Karpas-422 (cell line): ENCODE measurements at places on chromosomes 11 and 22.

DNA sequence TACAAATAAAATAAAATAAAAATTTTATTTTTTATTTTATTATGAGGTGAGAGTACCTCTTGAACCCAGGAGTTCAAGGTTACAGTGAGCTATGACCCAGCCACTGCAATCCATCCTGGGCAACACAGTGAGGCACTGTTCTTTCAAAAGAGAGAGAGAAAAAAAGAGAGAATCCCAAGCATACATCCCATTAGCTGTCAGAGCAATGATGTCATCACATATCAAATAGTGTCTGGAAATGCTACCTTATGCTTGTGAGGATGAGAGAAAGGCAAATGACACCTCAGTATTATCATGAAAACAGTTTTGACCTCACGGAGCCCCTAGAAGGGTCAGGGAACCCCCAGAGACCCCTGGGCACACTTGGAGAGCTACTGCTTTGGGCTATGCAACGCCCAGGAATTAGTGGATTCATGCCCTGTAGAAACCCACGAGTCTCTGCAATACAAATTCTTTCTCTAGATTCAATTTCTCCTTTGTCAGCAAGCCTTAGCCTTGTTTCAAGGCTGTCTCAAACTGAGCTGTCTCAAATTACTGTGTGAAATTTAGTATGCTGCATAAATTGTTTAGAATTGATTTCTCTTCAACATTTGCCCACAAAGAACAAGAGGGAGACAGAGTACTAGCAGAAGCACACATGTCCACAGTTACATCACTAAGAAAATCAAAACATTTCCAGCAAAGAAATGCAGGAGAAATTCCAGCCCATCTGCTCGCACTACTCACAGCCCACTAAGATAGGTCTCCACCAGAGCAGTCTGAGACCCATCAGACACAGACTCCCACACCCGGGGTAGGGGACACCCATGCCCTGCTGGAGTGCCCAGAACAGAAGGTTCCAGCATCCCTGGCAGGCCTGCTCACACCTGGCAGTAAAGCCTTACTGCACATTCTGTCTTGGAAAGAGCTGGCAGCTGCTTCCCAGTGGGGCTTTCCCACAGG, 18.1 kb downstream of the DGCR2 start:
- no peak for DNase-seq

GRCh38 chr11:115267871-115268270, 236.3 kb downstream of the CADM1 start:
- no peak for DNase-seq

DNA sequence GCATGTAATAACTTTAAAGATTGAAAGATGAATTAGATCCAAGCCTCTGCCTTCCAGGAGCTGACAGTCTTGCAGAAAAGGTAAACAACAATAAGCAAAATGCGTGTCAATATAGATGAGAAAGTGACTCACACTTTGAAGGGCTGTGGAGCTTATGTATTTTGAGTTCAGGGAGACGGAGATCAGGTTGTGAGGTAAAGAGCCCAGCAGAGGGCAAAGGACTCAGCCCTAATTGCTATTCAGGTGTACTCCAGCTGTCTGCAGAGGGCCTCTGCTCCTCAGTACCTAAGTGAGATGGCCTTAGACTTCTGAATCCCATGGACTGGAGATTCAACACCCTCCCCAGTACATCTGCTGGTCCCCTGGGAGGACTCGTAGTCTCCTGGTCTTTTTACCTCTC, 22.9 kb upstream of the CTR9 start:
- no peak for DNase-seq

DNA sequence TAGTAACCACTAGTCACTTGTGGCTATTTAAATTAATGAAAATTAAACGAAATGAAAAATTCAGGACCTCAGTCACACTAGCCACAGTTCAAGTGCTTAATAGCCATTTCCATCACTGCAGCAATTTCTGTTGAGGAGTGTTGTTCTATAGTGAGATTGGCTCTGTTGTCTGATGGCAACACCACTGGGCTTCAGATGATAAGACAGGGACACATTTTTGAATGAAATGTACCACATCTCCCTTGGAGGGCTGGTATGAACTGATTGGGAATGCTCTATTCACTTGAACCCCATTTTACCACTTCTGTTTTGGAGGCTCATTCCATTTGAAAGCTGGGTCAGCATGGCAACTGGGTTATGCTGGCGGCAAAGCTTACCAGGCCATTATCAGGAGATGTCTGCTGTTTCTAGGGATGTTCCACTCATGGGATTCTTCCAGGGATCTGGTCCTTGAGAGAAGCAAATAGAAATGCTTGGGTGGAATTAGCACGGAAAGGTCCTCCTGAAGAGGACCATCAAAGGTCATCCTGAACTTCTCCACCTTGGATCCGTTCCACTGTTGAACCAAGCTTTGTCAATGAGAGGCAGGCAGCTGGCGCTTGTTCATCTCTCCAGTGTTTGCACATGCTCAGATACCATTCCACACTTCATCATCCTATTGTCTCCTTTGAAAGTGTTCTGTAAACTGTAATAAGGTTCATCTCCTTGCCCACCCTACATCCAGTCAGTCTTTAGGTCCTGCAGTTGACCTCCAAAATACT, 7.6 kb downstream of the AMOTL1 start:
- DNase-seq, result no peak

- DNase-seq, result no peak
Measured at GRCh38 chr11:117456027-117456720, 128.5 kb downstream of the CEP164 start.

DNA sequence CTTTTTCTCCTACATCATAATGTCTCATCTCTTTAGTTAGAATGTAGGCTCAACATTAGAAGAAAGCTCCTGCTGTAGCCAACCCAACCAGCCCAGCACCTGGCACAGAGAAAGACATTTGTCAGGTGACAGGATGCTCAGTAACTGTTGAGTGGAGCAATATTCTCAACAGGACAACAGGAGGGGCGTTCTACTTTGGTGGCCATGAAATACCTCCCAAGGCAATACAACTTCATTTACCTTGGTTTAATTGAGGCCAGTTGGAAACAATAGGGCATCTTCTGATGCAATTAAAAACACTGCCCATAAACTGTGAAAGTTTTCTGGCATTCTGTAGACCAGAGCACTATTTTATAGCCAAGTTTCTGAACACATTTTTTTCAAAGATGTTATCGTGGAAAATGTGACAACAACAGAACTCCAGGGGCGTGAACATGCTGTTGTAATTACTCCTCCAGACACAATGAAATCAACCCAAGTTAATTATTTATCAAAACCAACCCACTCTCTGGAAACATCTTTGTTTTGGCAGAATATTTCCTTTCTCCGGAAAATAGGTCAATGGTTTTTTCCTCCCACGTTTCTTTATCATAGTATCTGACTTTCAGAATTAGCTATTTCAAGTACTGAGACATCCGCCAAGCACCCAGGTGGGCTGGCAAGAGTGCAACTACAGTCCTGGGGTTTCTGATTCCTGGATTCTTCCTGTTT, 538.1 kb downstream of the SOX6 start:
- no peak for DNase-seq

- DNase-seq, result peak; percentile 85
Measured at GRCh38 chr11:70467201-70468085, 69.1 kb downstream of the CTTN start.

DNA sequence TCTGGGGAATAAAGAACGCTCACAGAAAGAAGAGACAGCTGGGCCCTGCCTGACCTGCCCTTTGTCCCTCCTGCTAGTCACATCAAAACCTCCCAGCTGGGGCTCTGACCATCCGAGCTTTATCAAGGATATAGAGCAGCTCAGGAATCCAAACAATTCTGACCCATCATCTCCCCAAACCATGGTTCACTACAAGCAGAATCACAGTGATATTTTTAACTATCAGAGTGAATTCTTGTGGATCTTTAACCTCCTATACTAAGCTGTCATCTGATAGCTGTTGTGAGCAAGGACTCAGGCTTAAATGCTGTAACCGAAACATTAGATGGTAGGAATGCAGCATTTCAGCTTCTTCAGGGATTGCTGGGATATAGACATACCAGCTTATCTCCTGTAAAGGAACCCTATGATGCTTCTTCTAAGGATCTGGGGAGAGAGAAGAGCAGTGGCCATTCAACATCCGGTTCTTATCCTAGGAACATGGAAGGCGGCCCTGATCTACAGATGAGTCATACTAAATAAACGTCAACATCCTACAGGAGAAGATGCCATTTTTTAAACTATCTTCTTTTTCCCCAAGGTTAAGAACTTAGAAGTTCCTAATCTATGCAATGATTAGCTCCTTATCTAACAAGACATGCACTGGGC, 84.7 kb upstream of the AKIP1 start:
- DNase-seq, result no peak

DNA sequence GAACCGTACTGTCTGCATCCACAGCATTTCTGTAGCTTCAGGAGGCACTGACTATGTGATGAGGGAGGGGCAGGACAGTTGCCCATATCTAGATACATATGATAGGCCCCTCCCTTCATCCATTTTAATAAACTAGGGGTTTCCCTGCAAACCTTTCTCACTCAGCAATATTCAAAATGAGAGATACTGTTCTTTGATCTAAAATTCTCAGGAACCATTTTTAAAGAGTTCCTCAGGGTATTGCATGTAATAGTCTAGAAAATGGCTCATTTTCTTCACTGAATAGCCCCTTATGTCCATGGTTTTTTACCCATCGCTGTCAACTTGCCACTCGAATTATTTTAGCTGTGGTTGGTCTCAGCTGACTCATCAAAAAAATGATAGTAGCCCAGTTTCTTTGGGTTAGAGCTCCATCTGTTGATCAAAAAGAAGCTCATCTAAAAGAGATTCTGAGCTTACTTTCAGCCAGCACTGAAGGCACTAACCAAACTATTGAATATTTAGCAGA, 37.0 kb upstream of the DNAJB7 start:
- DNase-seq, result peak; percentile 89

- DNase-seq, result no peak
Measured at GRCh38 chr22:44309647-44310046, 3.1 kb downstream of the SHISAL1 start.

DNA sequence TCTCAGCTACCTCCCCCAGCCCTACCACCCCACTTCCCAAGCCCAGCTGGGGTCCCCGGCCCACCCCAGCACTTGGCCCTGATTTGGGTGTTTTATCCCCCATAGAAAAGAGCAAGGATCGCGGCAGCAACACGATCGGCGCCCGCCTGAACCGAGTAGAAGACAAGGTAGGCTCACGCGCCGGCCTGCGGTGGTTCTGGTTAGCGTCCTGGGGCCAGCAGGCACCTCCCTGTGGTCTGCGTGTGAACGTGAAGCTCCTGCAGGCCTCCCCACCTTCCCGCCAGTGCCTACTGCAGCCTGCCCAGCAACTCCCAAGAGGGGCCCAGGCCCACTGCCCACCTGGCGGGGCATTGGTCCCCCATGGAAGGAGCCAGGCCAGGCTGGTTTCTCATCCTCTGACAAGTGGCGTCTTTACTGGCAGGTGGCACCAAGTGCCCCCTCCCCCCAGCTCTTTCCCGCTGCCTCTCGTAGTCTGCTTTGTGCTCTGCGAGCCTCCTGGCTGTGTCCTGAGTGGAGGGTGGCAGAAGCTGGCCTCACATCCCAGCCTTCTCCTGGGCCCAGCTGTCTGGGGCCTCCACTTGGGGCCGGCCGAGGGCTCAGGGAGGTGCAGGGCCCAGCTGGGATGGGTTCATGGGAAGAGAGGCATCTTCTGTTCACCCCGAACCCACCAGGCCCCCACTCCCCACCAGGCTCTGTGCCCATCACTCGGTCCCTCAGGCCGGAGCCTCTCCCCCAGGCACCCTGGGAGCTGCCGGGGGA, 78.3 kb upstream of the KCNQ1OT1 start:
- DNase-seq, result no peak

GRCh38 chr11:126542334-126543015, 187.0 kb downstream of the ST3GAL4 start:
- no peak for DNase-seq

DNA sequence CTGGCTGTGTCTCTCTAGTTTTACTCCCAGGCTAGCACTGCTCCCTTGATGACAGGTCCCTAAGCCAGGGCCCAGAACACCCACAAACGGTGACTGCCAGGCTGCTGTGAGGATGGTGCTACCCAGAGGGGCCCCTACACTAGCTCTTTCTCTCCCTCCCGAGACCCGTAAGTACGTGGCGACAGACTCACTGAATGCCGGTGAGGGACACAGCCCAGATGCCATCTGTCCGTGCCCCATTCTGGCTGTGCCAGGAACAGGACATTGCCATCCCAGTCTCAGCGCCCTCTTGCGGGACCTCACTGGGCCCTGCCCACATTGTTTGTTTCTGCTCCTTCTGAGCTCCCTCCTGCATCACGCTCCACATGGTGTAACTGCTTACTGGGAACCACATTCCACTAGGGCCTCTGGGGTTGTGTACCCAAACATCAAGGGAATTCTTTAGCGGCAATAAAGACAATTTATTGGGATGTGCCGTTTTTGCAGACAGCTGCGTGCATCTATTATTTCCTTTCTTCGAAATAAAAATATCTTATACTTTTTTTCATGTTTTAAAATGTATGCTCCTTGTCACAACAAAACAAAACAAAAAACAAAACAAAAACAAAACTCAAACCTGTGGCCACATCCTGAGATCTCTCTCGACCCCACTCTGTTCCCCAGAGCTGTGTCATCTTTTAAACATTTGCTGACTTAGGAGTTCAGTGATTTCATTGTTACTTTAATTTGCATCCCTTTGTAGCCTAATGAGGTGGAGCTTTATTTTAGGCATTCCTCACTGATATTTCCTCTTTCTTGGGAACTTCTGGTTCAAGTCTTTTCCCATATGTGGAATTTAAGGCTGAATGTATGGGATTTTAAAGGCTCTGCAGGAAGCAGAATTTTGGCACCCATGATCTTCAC, 4.4 kb upstream of the TPCN2 start:
- peak; percentile 78 for DNase-seq

GRCh38 chr11:15912825-15913224, 443.5 kb downstream of the SOX6 start:
- DNase-seq, result no peak

- DNase-seq, result no peak
Measured at GRCh38 chr11:34727228-34727737, 106.4 kb downstream of the EHF start.

DNA sequence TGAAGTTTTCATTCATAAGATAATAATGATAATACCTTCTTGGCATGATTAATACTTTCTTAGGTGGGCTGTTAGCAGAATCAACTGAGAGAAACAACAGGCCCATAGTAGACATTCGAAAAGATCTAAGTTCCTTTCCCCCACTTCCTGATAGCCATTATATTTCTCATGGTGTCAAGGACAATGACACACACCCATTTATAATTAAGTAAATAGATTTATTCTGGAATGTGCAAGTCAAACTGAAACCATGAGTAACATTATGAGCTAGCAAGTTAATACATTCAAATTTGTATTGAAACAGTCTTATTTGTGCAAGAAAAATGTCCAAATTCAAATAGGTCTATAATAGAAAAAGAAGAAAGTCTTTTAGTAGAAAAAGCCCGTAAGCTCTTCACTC, 301.1 kb downstream of the GUCY1A2 start:
- DNase-seq, result no peak

DNA sequence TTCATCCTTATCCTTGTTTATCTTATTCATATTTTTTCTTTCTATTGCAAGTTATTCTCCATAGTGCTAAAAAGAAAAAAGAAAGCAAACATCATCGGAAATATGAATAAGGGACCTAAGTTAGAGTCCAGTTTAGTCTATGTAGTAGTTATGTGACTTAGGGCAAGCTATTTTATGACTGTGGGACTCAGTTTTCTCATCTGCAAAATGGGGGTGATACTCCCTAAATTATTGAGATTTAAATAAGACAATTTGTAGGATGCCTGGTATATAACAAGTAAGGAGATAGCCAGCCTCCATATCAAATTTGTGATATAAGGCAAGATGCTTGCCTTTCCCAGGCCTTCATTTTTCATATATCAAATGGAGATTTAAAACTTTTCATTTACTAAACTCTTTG, 69.5 kb downstream of the MAML2 start:
- DNase-seq, result no peak

GRCh38 chr11:7196396-7197146, 55.1 kb upstream of the SYT9 start:
- no peak for DNase-seq

- DNase-seq, result no peak
Measured at GRCh38 chr11:69400140-69400539, 81.3 kb upstream of the LINC01488 start.
